IMR-90 (cell line): ENCODE measurements at places on chromosomes 12 and 14. TPM values are rescaled to one million over a fixed set of nuclear protein-coding genes. Genes with fewer than 3 reads are reported as not detected.

DNA sequence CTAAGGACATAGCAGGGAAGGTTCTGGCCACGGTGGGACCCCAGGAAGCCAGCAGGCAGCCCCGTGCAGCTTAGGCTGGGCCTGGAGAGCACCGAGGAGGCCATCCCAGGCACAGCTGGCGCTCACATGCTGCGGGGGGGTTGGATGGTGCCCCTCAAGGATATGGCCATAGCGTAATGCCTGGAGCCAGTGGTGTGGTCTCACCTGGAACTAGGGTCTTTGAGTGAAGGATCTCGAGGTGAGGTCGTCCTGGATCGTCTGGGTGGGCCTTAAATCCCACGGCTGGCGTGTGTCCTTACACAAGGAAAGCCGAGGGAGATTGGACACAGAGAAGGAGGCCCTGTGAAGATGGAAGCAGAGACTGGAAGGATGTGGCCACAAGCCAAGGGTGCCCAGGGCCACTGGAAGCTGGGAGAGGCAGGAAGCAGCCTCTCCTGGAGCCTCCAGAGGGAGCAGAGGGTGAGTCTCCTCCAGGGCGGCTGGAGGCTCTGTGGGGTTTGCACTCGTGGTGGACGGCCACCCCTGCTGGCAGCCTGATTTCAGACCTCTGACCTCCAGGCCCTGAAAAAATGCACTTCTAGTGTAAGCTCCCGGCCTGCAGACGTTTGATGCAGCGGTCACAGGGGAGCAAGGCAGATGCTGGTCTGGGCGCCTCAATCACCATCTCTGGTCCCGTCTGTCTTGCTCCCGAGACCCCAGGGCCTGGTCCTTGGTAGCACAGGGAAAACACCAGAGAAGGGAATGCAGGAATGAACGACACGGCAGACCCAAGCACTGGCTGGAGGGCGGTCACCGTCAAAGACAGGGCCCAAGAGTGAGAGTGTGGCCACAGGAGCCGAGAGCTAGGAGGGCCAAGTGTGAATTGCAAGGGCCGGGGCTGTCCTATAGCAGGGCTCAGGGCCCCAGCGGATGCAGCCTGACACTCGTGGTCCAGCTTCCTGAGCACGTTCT, 218.6 kb downstream of the KIF26A start:
- no peak for DNase-seq

The KIF5A gene
- total RNA-seq = under 0.01 and 0.18 TPM in 2 replicates

DNA sequence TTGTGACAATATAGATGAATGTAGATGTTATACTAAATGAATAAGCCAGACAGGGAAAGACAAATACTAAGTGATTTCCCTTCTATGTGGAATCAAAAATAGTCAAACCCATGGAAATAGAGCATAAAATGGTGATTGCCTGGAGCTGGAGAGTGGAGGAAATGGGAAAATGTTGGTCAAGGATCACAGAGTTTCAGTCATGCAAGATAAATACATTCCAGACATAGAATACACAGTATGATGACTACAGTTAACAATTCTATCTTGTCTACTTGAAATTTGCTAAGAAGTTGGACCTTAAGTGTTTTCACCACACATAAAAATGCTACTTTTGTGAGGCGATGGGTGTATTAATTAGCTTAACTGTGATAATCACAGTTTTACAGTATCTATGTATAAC, 1182.7 kb downstream of the AACS start:
- no peak for DNase-seq

The PNN gene
- 14.9 and 23.6 TPM in 2 replicates for total RNA-seq

DNA sequence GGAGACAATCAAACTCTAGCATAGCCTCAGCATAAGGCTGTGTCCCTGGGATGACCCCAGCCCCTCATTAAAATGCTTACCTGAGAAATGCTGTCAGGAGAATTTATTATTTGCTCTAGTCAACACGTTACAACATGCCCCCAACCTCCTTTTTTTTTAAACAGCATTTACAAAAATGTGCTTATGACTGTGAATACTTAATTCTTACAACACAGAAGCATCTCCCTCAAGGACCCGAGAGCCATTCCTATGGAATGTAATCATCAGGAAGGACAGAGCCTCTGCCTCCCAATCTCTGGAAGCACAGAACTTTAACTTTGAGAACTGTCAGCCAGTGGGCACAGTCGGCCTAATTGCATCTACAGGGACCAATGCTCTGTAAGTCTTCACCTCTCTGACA, 136.6 kb upstream of the OVCH1 start:
- peak; percentile 55 for DNase-seq

DNA sequence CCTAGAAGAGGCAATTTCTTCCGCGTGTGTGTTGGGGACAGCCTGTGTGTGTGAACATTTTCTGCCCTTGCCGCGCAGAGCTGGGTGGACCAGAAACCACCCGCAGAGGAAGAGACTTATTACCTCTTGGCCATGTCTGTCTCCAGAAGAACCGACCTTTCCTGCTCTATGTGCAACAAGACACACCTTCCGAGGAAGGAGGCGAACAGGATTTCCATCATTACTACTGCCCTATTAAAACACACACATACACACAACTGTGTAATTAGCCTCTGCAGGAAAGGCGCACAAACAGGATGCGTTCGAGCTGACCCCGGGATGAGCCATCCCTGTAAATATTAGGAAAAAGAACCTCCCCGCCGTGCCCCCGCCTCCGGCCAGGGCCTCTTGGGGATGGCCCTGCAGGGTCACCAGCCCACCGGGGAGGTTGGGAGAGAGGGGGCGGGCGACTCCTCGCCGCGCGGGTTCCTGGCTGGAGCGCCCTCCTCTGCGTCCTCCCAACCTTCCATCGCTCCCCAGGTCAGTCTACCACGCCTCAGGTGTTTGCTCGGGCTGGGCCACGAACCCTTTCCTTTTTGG, 484 bp upstream of the PRKCH start:
- no peak for DNase-seq

The MMP17 gene
- 1.4 and 1.7 TPM in 2 replicates for total RNA-seq
